Sciatic nerve (tissue), 2 donors: ENCODE measurements at places on chromosomes 13 and 19. TPM values are rescaled to one million over a fixed set of nuclear protein-coding genes. Genes with fewer than 3 reads are reported as not detected.

The ZNF444 gene
- 32.5 TPM for total RNA-seq

The NCR1 gene
- 0.45 TPM for total RNA-seq

The ELAVL1 gene
- total RNA-seq = 49.7 TPM

The LHB gene
- total RNA-seq = not detected

The LGALS7 gene
- total RNA-seq = not detected

The ZNF497 gene
- 2.0 TPM for total RNA-seq

The PRSS57 gene
- total RNA-seq = not detected

The CACNG6 gene
- total RNA-seq = not detected

The KCNRG gene
- total RNA-seq = 0.45 TPM

The TMEM238 gene
- 2.9 TPM for total RNA-seq

The DACH1 gene
- total RNA-seq = 4.9 TPM

The TUBB4A gene
- 47.8 TPM for total RNA-seq

The GRIN2D gene
- 1.1 TPM for total RNA-seq

The MIA gene
- total RNA-seq = 173 TPM

The KCNC3 gene
- 2.7 TPM for total RNA-seq

The CAB39L gene
- total RNA-seq = 83.6 TPM

The CRLF1 gene
- 4.5 TPM for total RNA-seq

The NEK5 gene
- 0.36 TPM for total RNA-seq

The TEX26 gene
- total RNA-seq = 0.31 TPM

The RINL gene
- 9.6 TPM for total RNA-seq

The OR4F17 gene
- not detected for total RNA-seq

The CPAMD8 gene
- 9.6 TPM for total RNA-seq

The LILRA5 gene
- total RNA-seq = 5.3 TPM

The SHISA7 gene
- 9.0 TPM for total RNA-seq

The GNA15 gene
- total RNA-seq = 9.5 TPM

The NALCN gene
- total RNA-seq = 8.8 TPM

The KLF1 gene
- total RNA-seq = 1.1 TPM

The CILP2 gene
- 0.27 TPM for total RNA-seq

The KIR2DL1 gene
- total RNA-seq = not detected

The ADPRHL1 gene
- 14.5 TPM for total RNA-seq

The TTC9B gene
- not detected for total RNA-seq

The CEACAM3 gene
- total RNA-seq = 3.3 TPM

The SMIM7 gene
- 71.9 TPM for total RNA-seq

The GARIN5A gene
- total RNA-seq = 0.45 TPM

The ZNF493 gene
- total RNA-seq = 37.9 TPM

The ZIC2 gene
- not detected for total RNA-seq

The CEACAM18 gene
- not detected for total RNA-seq

The OR10H1 gene
- total RNA-seq = not detected

The MAB21L1 gene
- 1.5 TPM for total RNA-seq

The GNG7 gene
- 11.5 TPM for total RNA-seq

The JUND gene
- 298 TPM for total RNA-seq

The VSTM1 gene
- 0.76 TPM for total RNA-seq

The TINCR gene
- total RNA-seq = 3.7 TPM

The KIR2DL3 gene
- total RNA-seq = not detected

The TEX101 gene
- not detected for total RNA-seq

The PNMA8B gene
- total RNA-seq = 3.6 TPM

The SIGLEC12 gene
- not detected for total RNA-seq

The CDX2 gene
- not detected for total RNA-seq

The RDH8 gene
- not detected for total RNA-seq

The CC2D1A gene
- 45.3 TPM for total RNA-seq
